ENCODE measurements at places on chromosomes 4 and X.

DNA sequence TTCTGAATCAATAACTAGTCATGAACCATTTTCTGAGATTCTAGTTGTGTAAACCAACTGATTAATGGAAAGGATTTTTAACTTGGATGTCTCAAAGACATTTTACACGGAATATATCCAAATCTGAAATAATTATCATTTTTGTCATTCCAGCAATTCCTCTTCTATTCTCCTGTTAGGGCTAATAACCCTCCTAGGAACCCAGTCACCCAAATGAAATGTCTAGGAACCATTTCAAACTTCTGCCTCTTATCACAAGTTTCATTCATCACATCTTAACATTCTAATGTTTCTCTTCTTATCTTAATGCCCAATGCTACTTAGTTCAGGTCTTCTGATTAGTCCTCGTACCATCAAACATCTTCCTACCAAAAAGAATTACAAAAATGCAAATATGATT, 639.8 kb downstream of the DMD start:
- DNase-seq = no peak

DNA sequence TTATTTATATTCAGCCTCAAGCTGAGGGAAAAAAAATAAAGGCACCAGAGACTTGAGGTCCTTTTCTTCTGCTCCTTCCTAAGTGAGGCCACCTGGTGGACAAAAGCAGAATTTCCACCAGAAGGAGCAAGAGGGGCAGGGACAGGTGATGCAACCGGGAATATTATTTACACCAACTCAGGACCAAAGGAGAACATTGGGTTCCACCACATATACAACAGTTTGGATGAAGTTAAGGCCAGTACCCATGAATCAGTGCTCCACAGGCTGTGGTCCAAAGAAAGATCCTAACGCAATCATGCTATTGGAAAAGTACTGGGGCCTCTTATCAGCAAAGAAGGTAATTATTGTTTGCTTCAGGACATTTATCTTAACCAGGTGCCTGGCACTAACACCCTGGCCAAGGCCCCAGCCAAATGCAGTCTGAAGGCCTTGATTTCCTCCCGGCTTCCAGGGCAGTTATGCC, 57.4 kb downstream of the TSC22D3 start:
- no peak for DNase-seq

DNA sequence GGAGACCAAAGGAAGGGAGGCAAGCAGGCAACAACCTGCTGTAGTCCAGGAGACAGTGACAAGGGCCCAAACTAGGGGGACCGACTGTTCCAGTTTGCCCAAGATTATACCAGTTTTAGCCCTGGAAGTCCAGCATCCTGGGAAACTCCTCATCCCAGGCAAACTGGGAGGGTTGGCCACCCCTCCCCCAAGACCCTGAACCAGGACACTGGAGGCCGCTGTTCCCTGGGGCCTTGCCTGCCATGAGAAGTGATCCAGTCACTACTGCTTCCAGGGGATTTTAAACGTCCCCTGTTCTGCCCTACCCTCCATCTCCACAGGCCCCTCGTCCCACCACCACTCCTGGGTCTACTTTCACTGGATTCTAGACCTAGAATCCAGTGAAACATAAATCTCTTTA, 4.3 kb upstream of the DGAT2L6 start:
- DNase-seq = no peak

GRCh38 chr4:168859888-168860694, 150.0 kb downstream of the CBR4 start:
- no peak for DNase-seq

DNA sequence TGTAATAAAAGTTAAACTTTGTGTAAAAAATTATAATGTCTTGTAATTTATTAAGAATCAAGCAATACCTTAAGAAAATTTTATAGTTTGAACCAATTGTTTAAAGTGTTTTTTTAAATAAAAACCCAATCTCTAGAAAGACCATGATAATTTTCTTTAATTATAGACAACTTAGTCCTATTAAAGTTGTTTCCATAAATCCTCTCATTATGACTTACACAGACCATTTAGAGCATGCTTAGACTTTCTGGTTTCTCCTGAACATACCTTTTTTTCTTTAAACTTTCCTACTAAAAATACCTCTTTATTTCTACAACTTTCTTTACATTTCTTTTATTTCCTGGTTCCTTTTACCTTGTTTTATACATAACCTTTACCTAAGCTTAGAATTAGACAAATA, 837.4 kb downstream of the PCDH19 start:
- DNase-seq = no peak

DNA sequence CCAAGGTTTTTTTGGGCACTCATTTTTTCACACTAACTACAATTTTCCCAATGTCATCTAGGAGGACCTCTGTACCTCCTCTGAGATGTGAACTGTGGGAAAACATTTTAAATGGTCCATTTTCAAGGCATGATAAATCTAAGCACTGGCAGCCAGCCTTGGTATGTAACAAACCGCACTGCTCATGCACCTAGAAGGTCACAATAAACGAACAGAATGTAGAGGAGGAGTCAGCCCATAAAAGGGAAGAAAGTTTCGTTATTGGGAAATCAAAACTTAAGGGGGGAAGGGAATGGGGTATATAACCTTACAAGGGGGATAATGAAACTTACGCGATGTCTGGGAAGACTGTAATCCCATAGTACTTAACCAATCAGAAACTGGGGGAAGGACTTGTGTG, 16.4 kb downstream of the COX18 start:
- DNase-seq = no peak

DNA sequence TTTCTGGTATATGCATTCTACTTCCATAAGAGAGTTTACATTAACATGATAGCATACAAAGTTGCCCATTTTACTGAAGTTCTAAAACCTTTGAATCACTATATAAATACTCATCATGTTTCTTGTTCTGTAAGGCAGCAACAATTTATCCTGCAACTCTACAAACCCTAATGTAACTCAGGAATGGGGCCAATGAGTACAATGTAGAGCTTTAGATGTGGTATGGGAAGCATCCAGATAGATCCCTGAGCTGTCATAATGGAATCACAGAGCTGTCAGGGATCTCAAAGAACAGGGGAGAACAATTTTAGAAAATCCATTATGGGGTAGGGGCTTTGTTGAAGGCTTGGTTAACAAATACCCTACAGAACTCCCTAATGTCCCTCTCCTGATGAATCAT, 88.5 kb downstream of the DCUN1D4 start:
- no peak for DNase-seq

GRCh38 chr4:177191586-177191985, 118.1 kb upstream of the NEIL3 start:
- DNase-seq = no peak

DNA sequence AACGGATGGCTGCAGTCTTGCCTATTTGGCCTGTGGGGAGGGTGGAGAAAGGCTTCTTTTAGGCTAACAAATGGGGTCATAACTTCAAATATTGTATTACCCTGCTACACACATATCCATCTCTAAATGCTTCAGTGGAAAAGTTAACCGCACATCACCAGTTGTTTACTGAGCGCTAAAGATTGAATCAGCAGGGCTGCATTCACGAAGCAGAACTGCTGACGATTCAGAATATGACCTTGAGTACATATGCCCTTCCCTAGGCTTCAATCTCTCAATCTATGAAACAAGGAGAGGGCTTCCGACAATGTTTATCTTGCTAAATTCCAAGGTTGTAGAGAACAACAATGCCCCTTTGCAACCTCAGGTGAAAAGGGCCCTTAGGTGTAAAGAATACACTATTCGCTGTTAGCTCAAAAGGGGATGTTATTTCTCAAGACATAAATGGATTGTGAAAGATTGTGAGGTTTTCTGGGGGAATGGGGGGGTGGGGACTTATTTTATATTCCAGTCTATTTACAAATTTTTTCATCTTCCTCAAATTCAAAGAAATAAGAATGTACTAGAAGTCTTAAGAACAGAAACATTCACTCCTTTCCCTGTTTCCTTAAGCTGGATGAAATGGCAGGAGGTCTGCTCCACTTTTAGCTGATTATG, 2.6 kb upstream of the ATP6AP2 start:
- no peak for DNase-seq

- no peak for DNase-seq
Observed at GRCh38 chr4:120055162-120055561, 11.5 kb downstream of the MAD2L1 start.

DNA sequence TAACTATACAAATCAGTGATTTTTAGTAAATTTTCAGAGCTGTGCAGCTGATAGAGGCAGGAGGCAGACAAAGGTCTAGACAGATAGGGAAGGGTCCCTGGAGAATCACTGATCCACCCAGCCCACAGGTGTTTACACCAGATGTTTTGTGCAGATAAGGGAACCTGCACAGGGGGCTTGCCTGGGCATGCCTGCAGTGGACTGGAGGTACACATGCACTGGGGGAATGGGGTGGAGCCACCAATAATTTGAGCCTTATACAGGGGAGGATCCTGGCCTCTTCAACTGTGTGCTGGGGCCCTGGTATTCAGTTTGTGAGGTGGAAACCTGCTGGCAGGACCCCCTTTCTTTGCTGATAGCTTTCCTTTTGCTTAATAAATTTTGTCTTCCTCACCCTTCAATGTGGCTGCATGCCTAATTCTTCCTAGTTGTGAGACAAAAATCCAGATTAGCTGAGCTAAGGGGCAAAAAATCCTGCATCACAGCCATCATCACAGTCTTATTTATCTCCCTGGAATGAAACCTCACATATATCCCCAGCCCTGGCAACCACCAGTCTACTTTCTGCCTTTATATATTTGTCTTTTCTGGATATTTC, 102.8 kb downstream of the KDM6A start:
- DNase-seq = no peak

- DNase-seq = no peak
Observed at GRCh38 chrX:9707306-9708033, 58.2 kb downstream of the GPR143 start.

GRCh38 chr4:7073526-7074390, 5.9 kb upstream of the GRPEL1 start:
- no peak for DNase-seq

DNA sequence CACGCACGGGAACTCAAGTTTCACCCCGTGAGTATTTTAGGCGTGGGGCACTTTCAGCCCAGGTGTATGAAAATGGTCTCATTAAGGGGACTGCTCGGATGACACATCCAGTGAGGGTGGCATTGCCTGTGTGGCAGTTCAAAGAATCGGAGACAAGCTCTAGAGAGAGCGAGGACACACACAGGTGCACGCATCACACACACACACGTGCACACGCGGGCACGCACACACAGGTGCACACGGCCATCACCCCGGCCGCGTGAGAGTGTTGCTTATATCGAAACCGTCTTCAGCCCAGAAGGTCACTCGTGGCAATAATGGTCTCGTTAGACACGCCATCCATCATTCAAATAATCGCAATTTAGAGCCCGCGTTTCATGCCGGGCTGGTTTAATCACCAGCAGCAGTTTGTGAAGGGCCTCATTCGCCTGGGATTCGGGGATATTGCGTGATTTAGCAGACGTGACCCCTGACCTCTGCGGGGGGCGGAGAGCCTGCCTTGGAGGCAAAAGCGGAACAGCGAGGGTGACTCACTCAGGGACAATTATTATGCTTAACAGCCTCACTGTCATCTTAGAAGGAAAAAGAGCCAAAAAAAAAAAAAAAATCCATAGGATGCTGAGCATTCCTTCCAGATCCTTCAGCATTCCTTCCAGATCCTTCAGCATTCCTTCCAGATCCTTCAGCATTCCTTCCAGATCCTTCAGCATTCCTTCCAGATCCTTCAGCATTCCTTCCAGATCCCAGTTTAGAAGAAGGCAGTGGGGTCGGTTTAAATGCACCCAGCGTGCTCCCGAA, 89.4 kb upstream of the PPP2R3B start:
- DNase-seq = no peak

DNA sequence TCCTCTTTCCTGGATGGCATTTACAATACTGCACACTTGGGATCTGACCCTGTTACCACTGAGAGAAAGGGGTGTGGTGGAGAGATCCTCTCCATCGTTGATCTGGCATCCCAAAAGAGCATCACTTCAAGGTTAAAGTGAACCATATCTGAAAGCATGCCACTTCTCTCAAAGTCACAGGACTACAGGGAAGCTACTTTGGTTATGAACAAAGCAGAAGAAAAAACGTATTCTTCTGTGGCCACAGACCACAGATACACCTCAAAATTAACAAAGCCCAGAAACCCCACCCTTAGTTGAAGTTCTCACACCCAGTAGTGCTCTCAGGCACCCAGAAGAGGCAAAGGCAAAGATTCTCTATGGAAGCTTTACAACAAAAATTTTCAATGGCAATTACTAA, 108.3 kb downstream of the JADE1 start:
- no peak for DNase-seq

- no peak for DNase-seq
Observed at GRCh38 chr4:82865592-82865991, 25.4 kb downstream of the SEC31A start.

DNA sequence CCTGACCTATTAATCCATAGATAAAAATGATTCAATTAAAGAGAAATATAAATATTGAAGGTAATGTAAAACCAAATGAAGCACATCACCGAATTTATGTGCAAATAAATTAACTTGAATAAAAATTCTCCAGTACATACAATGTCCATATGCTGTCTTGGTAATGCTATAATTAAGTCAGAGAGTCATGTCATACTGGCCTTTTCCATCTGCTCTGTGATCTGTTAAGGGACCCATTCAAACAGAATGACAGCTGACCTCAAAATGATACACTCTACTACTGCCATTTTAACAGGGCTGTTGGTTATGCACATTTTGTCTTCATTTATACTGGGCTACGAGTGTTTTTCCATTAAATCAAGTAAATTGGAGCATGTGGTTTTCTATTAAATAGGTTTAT, 99.3 kb downstream of the TEX13A start:
- DNase-seq = no peak

GRCh38 chrX:31115398-31115797, 43.6 kb upstream of the FTHL17 start:
- DNase-seq = no peak

DNA sequence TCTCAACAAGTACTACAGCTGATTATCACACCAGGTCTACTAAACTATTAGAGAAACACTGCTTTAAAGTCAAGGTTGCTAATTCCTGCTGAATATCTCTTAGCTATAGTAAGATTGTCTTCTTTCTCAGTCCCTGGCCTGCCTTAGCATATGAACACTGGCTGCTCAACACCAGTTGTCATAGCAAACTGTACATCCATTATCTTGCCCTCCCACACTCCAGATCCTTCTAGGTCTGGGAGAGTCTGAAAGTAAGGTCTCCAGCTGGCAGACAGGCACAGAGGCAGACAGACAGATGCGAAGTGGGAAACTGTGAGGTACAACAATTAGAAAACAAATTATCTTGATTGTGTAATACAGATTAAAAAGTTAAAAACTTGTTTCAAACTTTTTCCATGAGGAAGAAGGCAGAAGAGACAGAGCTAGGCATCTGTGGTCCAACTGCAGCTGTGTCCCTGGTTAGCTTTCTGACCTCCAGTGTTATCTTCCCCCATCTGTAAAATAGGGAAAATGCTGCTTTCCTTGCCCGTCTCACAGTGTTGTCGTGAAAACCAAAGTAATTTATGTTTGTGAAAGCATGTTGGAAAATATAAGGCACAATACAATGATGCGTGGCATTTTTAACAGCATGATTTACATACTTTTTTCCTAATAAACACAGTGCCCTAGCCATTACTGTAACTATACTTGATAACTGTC, 133.8 kb downstream of the KLHL13 start:
- DNase-seq = no peak

Data from activated gamma-delta T cell (primary cell).